ENCODE measurements at places on chromosomes 7 and 10.

GRCh38 chr7:100786323-100786722 lies 41.0 kb downstream of the EPHB4 start:
- no peak overlapping the region for H3K4me3 ChIP-seq
- peaks cover 12% of the 10 kb centered on the region for H3K27me3 ChIP-seq
- no peak for DNase-seq
- no peak overlapping the region for H3K27ac ChIP-seq

- DNase-seq = no peak
- H3K4me1 ChIP-seq = no peaks in the 10 kb centered on the region
- H3K4me3 ChIP-seq = no peak overlapping the region
- H3K27me3 ChIP-seq = no peaks in the 10 kb centered on the region
- H3K27ac ChIP-seq = no peak overlapping the region
Observed at GRCh38 chr7:22601003-22601402, 101.0 kb upstream of the STEAP1B start.

- no peak overlapping the region for H3K4me3 ChIP-seq
- H3K4me1 ChIP-seq = no peaks in the 10 kb centered on the region
- no peaks in the 10 kb centered on the region for H3K36me3 ChIP-seq
- no peak overlapping the region for H3K27ac ChIP-seq
Observed at GRCh38 chr10:98097616-98098015, 36.8 kb upstream of the R3HCC1L start.

DNA sequence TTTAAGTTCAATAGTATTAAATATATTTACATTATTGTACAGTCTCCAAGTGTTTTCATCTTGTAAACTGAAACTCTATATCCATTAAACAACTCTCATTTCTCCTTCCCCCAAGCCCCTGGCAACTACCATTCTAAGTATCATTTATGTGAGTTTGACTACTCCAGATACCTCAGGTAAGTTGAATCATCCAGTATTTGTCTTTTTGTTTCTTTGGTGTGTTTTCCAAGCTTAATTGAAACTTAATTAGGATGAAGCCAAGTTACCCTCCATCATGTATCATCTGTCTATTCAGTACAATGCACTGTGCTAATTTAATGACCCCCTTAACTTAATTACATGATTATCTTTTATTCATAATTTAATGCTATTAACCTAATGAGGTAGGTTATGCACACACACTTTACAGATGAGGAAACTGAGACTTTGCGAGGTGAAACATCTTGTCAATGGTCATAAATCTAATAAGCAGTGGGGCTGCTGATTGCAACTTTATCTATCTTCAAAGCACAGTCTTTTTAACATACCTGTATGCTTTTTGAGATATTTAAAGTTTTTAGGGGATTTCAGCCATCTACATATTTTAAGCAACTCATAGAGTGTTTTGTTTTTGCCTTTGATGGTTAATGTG lies 663 bp downstream of the MACC1 start:
- DNase-seq = no peak
- peak overlapping the region; percentile 88 for H3K27ac ChIP-seq
- peak overlapping the region; percentile 46 for H3K4me3 ChIP-seq
- no peaks in the 10 kb centered on the region for H3K27me3 ChIP-seq
- no peaks in the 10 kb centered on the region for H3K36me3 ChIP-seq
